ENCODE measurements at places on chromosomes 3 and 15.
A peak's percentile ranks its signal among the peaks of the same experiment; 100 is the strongest.

GRCh38 chr3:172635588-172635987 lies 75.3 kb downstream of the NCEH1 start:
- DNase-seq: no peak

GRCh38 chr15:68806220-68807060 lies 14.3 kb downstream of the ANP32A start:
- no peak for DNase-seq

GRCh38 chr15:49644364-49644794 lies 23.5 kb downstream of the DTWD1 start:
- DNase-seq: no peak

GRCh38 chr15:70604666-70605315 lies 158.6 kb downstream of the UACA start:
- DNase-seq: no peak

- DNase-seq: no peak
These were observed 46.5 kb downstream of the LPP start for GRCh38 chr3:188200481-188200880.

DNA sequence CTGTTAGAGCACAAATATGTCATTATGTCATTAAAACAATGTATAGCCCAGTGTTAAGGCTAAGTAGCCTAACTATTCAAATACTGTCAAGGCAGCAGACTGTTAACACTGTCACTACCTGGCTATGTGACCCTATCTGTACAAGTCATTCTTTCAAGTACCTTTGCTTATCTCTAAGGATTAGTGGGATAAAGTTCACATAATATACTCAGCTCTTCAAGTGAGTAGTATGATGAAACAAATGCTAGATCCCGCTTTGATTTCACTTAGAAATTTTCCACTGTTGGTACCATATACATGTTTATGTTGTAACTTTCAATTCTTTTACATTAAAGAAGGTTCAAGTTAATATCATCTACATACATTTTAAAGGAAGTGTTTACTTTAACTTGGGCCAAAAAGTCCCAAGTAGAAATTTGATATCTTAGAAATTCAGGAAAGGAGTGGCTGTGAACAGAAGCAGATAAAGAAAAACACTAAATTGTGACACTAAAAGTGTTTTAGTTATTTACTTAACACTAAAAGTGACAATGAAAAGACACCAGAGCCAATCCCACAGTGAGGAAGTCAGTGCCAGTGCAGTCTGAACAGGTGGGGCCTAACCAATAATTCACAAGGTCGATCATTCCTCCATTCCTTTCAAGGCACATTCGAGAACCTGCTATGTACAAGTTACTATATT lies 4.8 kb upstream of the RFX7 start:
- no peak for DNase-seq

DNA sequence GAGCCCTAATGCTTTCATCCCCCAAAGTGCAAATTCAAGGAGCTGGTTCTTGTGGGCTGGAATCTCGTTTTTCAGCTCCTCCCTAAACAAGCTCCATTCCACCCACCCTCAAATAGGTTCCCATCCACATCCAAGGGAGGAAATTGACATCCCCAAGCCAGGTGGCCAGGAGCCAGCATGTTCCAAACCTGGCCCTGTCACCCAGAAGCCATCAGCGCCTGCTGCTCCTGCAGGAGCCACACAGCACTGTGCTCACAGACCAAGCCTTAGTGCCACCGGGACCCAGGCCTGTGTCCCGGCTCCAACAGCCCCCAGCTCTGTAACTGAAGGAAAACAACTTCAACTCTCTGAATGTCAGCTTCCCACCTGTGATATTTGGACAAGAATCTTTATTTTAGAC lies 263.6 kb downstream of the UACA start:
- DNase-seq: no peak

- DNase-seq: no peak
These were observed 137.2 kb upstream of the EPHA6 start for GRCh38 chr3:96677156-96677555.

- no peak for DNase-seq
These were observed 48.1 kb upstream of the OXTR start for GRCh38 chr3:8817486-8817885.

GRCh38 chr15:58279106-58279505 lies 140.9 kb downstream of the AQP9 start:
- DNase-seq: no peak

DNA sequence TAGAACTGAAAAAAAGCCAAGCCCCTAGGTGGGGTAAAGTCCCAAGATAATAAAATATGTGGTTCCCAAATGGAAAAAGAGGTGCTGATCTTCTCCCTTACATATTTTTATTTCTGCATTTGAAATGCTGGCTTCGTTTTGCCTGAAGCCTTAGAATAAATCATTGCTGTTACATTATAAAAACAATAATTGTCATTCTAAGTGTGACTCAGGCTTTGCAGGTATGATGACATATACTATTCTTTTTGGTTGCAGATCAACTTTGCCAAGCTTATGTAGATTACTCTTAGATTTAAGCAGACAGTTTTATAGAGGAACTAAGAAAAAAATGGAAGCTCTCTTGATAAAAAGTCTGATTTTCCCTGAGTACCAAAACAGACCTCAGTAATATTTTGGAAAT lies 7.5 kb downstream of the IDH3A start:
- no peak for DNase-seq

DNA sequence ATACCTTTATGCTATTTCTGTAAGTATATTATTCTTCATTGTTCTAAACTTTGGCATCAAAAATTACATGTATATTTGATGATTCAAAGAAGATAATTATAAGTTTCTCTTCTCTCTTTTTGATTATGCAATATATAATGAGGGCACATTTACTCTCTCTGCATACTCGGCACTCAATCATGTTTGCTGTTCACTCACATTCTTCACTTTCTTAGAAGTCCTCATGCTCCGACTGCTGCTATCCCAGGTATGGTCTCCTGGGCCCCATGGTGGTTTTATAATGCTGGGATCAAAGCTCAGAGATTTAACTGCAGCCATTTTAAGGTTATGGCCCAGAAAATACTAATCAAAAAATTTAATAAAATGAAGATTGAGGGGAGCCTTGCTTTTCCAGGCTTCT lies 529.7 kb upstream of the IL12A start:
- DNase-seq: no peak

DNA sequence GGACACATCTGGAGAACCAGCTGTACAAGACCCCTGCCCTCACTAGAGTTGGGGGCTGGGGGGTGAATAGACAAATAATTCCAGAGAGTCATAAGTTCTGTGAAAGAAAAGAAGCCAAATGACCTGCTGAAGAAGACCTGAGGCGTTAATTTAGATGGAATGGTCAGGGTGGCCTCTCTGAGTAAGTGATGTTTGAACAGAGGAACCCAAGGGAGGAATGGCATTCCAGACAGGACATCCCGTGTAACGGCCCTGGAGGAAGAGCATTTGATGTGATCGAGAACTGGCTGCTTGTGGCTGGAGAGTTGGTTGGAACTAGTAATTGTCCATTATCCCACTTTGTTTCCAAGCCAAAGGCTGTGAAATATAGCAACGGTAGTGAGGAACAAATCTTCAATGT lies 1.7 kb downstream of the NR2C2 start:
- peak; percentile 57 for DNase-seq

Measured in dermis microvascular lymphatic vessel endothelial cell (primary cell).